ENCODE measurements at places on chromosomes 11 and 22. TPM values are rescaled to one million over a fixed set of nuclear protein-coding genes. Genes with fewer than 3 reads are reported as not detected.

The DMC1 gene
- polyA plus RNA-seq: not detected

The CYP2D6 gene
- not detected for polyA plus RNA-seq

The ANO1 gene
- polyA plus RNA-seq: not detected

The TECTA gene
- polyA plus RNA-seq: not detected

The MRGPRF gene
- polyA plus RNA-seq: 0.22 TPM

The CD248 gene
- not detected for polyA plus RNA-seq

The RPS6KB2 gene
- 122 TPM for polyA plus RNA-seq

The ARHGAP42 gene
- polyA plus RNA-seq: 0.04 TPM

The IGSF22 gene
- polyA plus RNA-seq: not detected

The ANKK1 gene
- polyA plus RNA-seq: not detected

The CBLIF gene
- polyA plus RNA-seq: not detected

The OR10A2 gene
- not detected for polyA plus RNA-seq

The CCDC87 gene
- polyA plus RNA-seq: not detected

The NXPE2 gene
- polyA plus RNA-seq: not detected

The LRRC10B gene
- polyA plus RNA-seq: not detected

The RAB39A gene
- 3.9 TPM for polyA plus RNA-seq

The NPAS4 gene
- not detected for polyA plus RNA-seq

The TIMP3 gene
- polyA plus RNA-seq: not detected

The CRYBB1 gene
- polyA plus RNA-seq: 0.33 TPM

The RASL10A gene
- 0.50 TPM for polyA plus RNA-seq

The GATD1 gene
- polyA plus RNA-seq: 4.6 TPM

The MUC6 gene
- polyA plus RNA-seq: not detected

The INPP5J gene
- polyA plus RNA-seq: 0.03 TPM

The KRTAP5-1 gene
- polyA plus RNA-seq: not detected

The PARVG gene
- 577 TPM for polyA plus RNA-seq

The NXPE4 gene
- not detected for polyA plus RNA-seq

The CREB3L1 gene
- not detected for polyA plus RNA-seq

The SLC37A2 gene
- polyA plus RNA-seq: 73.3 TPM

The SLC22A9 gene
- not detected for polyA plus RNA-seq

The NEFH gene
- 0.74 TPM for polyA plus RNA-seq

The CALCA gene
- polyA plus RNA-seq: not detected

The PARVA gene
- not detected for polyA plus RNA-seq

The STK33 gene
- not detected for polyA plus RNA-seq

The GRK3 gene
- 9.6 TPM for polyA plus RNA-seq

The GRK2 gene
- 34.9 TPM for polyA plus RNA-seq

The PICALM gene
- 62.4 TPM for polyA plus RNA-seq

The HBB gene
- polyA plus RNA-seq: 2.6 TPM

The SLC29A2 gene
- 0.11 TPM for polyA plus RNA-seq

The SLN gene
- polyA plus RNA-seq: not detected

The APOBEC3B gene
- 48.2 TPM for polyA plus RNA-seq

The C22orf42 gene
- 0.65 TPM for polyA plus RNA-seq
